ENCODE measurements at places on chromosomes 4 and X.

DNA sequence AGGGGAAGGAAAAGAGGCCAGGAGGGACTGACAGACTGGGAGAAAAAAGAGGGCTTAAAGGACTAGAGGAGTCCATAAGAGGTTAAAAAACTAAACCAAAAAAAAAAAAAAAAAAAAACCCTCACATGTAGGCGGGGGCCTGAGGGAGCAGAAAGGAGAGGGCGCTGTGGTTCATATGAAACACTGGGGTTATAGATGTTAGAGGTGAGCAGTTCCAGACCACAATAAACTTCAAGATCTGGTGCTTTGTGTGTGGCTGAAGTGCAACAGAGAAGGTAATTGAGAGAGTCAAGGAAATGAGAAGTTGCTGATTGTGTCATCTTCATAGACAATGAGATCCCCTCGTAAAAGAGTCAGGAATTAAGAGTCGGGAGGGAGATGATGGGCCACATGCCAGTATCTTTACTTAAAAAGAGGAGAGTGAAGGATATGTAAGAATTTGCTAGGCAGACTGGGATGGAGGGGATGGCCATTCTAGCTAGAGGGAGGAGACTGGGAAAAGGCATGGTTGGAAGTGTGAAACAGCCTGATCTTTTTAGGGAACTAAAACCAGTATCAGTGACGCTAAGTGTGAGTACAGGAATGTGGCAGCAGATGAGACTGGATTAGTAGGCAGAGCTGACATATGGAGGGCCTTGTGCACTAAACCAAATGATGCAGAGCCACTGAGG is 18.4 kb upstream of the OGT start:
- no peak for DNase-seq

DNA sequence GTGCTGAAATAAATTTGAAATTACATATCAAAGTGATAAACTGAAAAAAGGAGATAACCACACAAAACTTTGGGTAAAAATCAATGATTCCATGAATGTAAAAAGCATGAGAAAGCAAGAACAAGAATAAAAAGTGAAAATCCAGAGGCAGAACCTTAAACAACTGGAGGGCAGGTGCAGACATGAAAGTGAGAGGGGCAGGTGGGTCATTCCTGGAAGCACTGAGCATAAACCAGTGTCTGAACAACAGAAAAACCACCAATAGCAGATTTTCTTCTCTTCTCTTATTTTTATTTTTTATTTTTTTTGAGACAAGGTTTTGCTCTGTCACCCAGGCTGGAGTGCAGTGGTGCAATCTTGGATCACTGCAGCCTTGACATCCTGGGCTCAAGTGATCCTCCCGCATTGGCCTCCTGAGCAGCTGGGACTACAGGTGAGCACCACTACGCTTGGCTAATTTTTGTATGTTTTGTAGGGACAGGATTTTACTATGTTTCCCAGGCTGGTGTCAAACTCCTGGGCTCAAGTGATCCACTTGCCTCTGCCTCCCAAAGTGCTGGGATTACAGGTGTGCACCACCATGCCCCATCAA is 46.8 kb upstream of the GPR78 start:
- no peak for DNase-seq

GRCh38 chr4:183149616-183150539 is 50.8 kb downstream of the WWC2 start:
- no peak for DNase-seq

DNA sequence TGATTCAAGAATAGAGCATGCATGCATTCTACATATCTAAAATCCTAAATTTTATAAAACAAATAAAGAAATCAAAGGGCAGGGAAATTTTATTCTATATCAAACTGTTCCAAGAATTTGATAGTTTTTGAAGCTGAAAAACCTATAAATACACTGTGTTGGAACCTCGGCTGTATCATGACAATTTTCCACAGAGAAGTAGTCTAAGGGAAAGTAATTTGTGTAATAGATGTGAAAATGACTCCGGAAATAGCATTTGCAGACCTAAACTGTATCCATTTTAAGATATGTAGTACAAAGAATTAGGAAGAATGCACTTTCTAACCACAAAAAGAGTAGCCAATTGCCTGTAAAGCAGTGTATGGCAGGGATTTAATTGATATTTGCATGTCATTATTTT is 112.5 kb upstream of the WDR17 start:
- DNase-seq = no peak

DNA sequence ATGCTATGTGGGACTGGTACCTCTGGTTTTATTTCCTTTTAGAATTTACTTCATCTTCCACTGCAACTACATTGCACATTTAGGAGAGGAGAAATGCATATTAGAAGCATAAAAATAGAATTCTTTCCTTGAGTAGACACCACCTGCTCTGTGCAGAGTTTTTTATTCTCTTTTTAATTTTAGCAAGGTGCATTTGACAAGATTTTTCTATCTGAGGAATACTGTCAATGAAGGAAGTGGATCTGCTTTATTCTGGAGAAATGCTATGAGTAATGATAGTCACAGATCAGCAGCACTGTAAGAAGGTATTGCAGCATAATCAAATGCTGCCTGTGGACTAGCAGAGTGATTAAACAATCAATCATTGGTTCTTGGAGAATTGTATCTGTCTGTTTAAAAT is 1038.3 kb downstream of the RAPGEF2 start:
- DNase-seq = no peak

- no peak for DNase-seq
These were observed 54.5 kb downstream of the TENM3 start for GRCh38 chr4:182297659-182298058.

DNA sequence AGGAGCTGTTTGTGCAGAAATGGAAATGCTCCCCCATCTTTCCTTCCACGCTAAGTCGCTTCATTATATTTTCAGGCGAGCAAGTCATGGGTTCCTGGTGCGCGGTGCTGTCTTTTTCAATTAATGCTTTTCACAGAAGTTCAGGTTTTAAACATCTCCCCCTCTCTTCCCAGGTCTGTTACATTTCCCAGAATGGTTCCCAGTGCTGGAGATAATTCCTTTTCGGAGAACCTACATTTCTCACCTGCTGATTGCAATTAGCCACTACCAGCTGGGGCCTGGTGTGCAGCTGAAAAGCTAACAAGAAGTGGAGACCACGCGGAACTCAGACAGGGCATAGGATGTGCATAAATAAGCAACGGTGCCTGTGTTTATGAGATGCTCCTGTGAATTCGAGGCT is 217.8 kb downstream of the MID1IP1 start:
- DNase-seq = no peak

GRCh38 chr4:151718984-151719955 is 41.5 kb downstream of the GATB start:
- no peak for DNase-seq

- DNase-seq = no peak
These were observed 24.4 kb upstream of the CORIN start for GRCh38 chr4:47862297-47862696.

DNA sequence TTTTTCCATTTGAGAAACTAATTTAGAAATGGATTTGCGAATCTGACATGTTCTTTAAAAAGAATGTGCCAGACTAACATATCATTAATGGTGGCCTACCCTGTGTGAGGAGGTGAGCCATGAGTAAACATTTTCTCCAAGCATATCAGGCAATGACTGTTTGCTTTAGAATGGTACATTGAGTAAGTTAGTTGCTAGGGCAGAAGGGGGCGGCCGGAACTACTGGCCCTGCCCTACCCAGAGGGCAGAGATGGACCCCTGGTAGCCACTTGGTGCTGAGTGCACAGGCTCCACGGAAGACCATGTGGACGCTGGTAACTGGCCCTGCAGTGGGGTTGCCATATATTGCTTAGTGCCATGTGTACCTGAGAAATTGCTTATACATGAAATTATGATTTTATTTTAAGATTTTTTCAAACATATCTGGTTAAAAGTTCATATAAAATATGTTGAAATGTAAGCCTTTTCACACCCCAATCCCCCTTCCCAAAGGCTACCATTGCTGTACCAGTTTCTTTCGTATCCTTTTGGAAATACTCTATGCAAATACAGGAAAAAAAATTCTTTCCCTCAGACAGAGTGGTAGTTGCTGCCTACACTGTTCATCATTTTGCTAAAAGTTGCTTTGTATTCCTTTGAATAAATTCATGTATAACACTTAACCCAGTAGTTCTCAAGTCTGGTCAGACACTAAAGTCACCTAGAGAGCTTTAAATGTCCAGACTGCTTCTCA is 8.8 kb downstream of the FNIP2 start:
- DNase-seq = no peak

DNA sequence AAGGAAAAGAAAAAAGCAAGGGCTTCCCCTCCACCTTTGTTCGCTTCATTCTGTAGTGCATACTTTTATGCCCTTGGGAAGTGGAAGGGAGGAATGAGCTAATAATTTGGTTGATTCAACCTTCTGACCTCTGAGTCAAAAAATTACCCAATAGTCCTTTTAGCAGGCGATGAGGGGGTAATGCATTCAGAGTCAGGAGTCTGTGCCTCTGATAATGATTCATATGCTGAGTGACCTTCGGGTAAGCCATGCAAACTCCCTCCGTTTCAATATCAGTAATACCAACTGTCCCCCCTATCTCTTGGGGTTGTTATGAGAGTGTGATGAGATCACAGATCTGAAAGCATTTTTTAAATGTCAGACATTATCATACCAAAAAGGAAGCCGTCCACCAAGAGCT is 41.6 kb upstream of the ACSL4 start:
- no peak for DNase-seq

DNA sequence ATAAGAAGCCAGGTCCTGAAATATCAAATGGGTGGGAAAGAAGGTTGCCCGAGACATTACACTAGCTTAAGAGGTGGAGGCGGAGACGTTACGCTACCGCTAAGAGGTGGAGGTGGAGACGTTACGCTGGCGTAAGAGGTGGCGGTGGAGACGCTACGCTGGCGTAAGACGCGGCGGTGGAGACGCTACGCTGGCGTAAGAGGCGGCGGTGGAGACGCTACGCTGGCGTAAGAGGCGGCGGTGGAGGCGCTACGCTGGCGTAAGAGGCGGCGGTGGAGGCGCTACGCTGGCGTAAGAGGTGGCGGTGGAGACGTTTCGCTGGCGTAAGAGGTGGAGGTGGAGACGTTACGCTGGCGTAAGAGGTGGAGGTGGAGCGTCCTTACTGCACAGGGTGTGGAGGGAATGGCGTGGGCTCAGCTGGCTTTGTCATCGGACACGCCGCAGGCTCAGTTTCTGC is 12.8 kb downstream of the CYP4V2 start:
- DNase-seq = peak; percentile 21
